Pancreas (tissue), 10 donors: ENCODE measurements at places on chromosomes 1 and 21.

- no peak for DNase-seq
Measured at GRCh38 chr1:118113261-118113660, 71.8 kb downstream of the SPAG17 start.

DNA sequence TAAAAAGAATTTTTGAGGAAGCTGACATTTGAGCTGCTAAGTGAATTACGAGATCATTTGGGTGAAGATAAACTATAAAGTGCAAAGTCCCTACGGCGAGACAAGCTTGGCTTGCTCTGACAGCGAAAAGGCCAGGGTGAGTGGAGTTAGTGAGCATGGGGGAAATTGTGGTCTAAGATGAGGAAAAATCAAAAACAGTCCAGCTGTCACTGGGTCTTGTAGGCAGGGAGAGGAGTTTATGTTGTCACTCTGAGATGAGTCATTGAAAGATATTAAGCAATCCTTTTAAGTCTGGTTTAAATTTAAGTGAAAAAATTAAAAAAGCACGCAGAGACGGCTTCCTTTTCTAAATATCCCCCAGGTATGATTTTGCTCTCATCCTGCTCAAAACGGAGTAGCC lies 601.9 kb downstream of the MRPL39 start:
- no peak for DNase-seq

DNA sequence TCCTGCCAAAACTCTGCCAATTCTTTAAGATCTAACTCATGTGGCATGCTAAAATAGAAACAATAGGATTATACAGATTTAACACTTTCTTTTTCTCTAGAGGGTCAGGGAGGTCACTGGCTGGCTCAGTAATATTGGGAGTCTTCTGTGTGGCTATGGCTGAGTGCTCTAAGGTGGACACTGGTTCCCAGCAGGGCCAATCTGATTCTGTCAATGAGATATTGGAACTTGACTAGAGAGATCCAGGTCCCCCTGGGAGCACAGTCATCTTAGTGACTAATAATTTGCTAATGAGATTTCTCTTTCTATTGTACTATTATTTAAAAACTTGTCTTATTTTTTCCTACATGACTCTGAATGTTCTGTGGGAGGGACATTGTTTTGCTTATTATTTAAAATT lies 69.1 kb upstream of the ZP4 start:
- DNase-seq: no peak

DNA sequence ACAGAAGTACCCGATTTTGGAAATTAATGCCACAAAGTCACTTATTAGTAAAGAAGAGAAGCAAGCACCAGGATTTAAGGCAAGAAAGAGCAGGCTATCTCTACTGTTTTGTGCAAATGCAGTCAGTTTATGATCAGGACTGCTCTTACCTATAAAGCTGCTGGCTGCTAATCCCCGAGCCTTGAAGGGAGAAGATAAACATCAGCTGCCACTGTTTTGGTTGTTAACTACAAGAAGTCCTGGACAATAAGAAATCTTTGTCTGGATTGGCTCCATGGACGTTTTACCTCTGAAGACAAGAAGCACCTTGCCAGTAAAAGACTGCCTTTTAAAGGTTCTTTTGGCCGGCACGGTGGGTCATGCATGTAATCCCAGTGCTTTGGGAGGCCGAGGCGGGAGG lies 21.4 kb downstream of the FRRS1 start:
- DNase-seq: no peak

DNA sequence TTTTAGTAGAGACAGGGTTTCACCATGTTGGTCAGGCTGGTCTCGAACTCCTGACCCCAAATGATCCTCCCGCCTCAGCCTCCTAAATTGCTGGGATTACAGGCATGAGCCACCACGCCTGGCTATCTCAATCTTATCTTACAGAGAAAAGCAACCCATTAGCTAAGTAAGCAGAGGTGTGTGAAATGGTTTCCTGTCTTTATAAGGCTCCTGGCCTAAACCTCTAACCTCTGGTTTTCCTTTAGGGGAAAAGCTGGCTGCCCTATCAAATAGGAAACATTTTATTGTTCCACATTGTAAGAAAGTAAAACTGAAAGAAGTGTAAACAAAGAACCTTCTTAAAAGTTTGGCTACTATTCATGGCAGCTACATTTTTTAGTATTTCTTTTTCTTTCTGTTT lies 78.3 kb upstream of the MORC3 start:
- no peak for DNase-seq

GRCh38 chr1:9065213-9065751 lies 4.2 kb downstream of the SLC2A5 start:
- DNase-seq: no peak

- no peak for DNase-seq
Measured at GRCh38 chr1:193181536-193181935, 4.9 kb downstream of the B3GALT2 start.

DNA sequence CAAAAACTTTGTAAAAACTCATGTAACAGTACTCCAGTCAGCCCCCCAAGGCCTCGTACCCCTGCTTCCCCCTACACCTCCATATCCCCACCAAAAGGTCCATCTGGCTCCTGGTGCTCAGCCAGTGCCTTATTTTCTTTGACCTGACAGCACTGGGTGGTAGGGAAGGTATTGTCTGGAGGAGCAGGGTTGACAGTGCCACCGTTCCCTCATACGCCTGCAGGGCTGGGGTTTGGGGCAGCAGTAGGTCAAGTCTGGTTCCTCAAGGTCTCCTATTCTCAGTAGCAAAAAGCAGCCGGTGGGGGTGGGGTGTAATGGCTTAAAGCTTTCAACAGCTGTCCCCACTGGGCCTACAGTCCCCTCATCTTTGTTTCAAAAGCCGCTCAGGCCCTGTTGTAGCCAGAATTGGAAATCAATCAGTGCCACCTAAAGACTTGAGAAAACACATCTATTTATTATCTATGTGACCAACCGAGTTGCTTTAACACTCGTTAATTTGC lies 25.3 kb upstream of the TTF2 start:
- no peak for DNase-seq

GRCh38 chr1:229309684-229310083 lies 33.2 kb downstream of the CCSAP start:
- no peak for DNase-seq

DNA sequence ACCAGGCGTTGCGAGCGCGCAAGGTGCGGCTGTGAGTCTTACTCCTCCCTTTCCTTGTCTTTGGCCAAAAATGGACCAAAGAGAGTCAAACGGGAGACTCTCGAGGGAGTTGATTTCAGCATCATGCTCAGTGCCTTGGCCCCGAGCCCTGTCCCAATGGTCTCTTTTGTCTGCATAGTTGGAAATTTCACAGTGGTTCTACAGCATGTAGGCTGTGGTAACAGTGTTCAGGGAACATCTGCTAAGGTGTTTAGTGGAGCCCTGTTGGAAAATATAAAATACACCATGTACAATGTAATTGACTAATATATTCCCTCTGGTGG lies 2.7 kb downstream of the CACNA1E start:
- DNase-seq: no peak

DNA sequence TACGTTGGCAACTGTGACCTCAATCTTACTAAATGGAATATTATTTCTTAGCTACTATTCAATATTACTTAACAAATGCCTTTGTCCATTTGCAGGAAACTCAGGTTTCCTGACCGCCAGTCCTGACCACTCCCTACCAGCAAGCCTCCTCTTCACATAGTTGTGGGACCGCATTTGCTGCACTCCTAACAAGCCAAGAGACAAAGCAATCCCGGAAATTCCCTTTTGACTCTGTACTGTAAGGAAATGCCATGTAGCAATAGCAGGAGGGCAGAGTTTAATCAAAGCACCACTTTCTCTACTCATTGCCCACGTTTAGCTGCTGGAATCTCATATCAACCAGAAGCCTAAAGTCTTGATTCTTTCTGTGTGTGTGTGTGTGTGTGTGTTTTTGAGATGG lies 28.1 kb upstream of the ACBD6 start:
- no peak for DNase-seq

DNA sequence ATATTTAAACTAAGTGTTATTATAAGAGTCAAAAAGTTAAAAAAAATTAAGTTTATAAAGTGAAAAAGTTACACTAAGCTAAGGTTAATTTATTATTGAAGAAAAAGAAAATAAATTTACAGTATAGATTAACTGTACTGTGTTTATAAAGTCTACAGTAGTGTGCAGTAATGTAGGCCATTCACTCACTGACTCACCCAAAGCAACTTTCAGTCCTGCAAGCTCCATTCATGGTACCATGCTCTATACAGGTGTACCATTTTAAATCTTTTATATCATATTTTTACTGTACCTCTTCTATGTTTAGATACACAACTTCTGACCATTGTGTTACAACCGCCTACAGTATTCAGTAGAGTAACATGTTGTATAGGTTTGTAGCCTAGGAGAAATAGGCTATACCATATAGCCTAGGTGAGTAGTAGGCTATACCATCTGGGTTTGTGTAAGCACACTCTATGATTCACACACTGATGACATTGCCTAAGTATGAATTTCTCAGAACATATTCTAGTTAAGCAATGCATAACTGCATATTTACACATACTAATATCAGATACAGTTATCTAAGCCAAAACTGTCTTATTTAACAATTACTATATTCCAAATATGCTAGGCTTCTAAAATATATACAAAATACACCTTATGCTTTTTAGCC lies 80.6 kb upstream of the GFI1 start:
- no peak for DNase-seq

DNA sequence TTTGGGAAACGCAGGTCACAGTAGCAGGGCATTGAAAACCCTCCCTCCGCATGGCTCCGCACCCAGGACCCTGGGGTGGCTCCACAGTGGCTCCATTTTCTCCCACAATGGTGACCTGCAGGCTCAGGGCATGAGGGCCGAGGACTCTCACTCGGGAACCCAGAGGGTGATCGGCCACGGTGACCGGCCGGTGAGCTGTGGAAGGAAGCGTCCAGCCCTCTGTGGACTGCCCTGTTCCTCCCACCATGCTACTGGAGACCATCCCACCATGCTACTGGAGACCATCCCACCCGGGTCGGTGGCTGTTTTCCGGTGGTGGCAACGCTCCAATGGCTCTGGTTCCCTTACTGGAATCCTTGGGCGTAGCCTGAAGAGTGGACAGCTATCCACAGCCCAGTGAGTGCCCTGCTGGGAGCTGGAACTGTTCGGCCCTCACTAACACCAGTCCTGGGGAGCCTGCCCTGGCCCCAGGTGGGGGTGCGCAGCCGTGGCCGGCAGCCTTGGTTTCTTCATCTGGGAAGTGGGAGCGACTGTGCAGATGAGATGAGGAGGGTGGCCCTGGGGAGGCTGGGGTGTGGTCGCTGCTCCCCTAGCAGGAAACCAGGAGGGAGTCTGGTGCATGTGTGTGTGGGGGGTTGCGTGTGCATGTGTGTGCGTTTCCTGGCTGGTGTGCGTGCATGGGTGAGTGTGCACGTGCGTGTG lies 59.6 kb downstream of the PRDM16 start:
- no peak for DNase-seq

GRCh38 chr1:101338714-101339430 lies 102.1 kb downstream of the S1PR1 start:
- DNase-seq: no peak

GRCh38 chr1:230186874-230187273 lies 119.8 kb downstream of the GALNT2 start:
- no peak for DNase-seq

DNA sequence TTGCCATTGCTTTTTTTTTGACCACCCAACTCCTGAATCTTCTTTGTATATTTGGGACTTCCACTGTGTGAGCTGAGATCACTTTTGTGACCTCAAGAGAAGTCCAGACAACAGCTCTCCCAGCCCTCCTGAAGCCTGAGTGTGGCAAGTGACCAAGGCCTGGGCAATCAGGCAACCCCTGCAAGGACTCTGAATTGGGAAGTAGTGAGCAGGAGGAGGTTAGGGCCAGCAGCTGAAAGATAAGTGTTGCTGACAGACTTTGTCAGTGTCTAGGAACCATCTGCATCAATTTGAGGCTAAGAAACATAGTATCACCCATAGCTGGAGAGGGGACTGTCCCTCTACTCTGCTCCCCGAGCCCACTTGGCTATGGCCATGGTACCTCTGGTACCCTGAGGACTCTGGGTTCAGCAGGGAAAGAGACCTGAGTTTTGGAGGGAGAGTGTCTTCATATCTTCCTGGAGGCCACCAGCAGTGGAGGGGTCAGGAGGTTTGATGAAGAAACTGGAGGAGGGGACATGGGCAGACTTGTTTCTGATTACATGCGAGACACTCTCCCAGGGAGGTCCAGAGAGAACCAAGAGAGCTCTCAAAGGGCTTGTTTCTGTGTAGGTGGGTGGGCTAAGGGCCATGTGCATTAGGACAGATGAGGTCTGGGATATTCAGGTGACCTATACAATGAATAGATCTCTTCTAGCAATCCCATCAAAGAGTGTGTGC lies 147.0 kb upstream of the DNAH14 start:
- DNase-seq: no peak

DNA sequence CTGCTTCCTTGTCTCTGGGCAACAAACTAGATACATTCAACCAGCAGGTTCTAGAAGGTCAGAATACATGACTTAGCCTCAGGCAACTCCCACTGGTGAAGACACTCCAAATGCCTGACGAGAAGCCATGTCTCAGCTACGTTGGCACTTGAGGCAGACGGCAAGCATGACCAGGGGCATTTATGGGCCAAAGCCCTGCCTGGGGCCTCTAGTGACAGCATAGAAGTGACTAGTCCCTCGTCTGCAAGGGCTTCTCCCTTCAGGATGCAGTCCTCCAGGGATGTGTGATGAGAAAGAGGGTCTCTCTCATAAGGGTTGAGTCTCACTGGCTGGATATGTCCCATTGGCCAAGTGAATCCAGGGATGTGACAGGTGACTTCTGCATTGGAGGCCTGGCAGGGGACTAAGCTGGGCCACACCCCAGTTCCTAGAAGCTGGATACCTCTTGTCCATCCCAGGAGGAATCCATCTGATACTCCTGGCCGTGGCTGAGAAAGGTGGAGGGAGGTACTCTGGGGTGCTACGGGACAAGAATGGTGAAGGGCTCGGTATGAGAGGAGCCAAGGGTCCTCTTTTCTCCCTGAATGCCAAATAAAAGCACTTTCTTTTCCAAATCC lies 148.6 kb upstream of the HMGB4 start:
- DNase-seq: no peak

DNA sequence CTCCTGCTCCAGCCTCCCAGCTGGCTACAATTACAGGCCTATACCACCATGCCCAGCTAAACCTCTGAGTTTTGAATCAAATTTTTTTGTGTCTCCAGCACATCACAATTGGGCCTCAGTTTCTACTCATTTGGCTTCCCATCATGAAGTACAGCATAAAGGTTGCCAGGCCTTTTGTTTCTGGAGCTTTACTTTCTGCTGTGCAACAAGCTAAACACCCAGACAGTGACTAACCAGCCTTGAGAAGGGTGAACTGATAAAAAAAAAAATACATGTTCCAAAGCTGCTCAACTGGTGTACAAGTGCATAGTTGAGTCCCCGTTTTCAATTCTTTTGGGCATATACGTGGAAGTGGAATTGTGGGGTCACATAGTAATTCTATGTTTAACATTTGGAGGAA lies 25.1 kb downstream of the TIAM1 start:
- DNase-seq: no peak

GRCh38 chr1:8985915-8986813 lies 40.1 kb downstream of the SLC2A7 start:
- peak; percentile 70 for DNase-seq

- no peak for DNase-seq
Measured at GRCh38 chr1:181791721-181792120, 269.8 kb downstream of the ZNF648 start.

GRCh38 chr1:173478094-173478674 lies 1.0 kb downstream of the PRDX6 start:
- peak; percentile 53 for DNase-seq
